ENCODE measurements at places on chromosomes 3 and 15.

DNA sequence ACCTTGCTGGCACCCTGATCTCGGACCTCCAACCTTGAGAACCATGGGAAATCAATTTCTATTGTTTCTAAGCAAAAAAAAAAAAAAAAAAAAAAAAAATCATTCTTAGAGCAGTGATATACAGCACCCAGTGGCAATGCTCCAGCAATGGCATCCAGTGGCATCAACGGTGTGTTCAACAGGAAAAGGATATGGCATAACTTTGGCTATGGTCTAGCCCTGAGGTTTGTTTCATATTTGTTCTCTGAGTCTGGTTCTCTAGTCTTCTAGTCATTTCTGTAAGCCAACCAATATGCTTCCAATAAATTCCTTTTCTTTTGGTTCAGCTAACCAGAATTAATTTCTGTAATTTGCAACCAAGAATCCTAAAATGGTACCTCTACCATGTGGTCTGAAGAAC is 19.2 kb downstream of the DENND4A start:
- DNase-seq = no peak

- DNase-seq = no peak
These were observed 528.6 kb downstream of the TAFA4 start for GRCh38 chr3:68403741-68404140.

GRCh38 chr15:66855041-66855440 is 153.0 kb downstream of the SMAD6 start:
- no peak for DNase-seq

GRCh38 chr3:131786386-131786785 is 248.4 kb downstream of the CPNE4 start:
- no peak for DNase-seq

- DNase-seq = no peak
These were observed 689.0 kb downstream of the NTRK3 start for GRCh38 chr15:87567406-87568030.

DNA sequence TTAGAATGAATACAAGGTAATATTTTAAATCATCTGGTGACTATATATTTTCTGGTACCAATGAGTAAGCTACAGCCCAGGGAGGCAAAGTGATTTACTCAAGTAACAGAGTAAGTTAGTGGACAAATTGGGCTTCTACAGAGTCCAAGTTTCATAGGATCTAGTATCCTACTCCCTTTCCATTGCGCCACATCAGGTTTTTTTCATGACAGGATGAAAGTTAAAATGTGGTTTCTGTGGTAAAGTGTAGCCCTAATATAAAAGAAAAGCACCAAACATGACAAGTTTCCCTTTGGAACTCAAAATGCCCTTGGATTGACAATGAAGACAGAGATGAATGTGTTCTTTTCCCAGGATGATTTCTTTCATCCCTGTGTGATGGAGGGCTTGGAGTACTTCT is 350.8 kb upstream of the ZNF385D start:
- no peak for DNase-seq

DNA sequence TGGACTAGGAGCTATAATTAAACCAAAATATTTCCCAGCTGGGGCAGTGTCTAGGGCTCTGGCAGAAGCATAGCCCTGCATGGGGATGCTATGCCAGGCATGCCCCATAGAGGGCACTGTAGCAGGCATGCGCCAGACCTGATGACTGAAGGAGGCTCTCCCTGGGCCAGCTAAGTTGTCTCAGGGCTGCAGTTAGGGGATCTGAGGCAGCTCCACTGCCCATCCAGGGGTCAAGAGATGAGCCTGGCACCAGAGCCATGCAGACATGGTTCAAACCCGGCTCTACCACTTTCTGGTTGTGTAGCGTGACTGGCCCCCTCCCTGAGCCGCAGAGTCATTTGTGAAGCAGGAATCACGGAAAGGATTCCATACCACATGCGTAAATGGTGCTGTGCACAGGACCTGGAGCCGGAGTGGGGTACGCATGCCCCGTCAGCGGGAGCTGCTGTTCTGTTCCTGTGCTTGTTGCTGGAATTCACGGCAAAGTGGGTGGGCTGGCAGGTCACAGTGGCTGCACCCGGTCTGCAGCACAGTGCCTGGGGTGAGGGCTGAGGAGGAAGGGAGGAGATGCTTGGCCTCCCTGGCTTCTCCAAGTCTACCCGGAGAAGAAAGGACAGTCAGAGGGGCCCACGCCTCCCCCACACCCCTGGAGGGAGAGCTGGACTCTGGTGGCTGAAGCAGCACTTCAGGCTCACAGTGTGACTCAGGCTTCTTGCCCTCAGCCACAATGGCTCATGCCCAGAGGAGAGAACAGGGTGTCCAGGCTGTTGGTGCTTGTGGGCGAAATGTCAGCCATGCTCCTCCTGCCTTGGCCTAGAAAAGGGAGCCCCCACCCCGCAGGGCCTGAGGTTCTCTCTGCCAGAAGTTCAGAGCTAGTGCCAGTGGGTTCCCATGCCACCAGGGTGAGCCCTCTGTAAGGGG is 43.1 kb downstream of the DNASE1L3 start:
- peak; percentile 82 for DNase-seq

GRCh38 chr3:135243616-135244015 is 448.6 kb downstream of the EPHB1 start:
- no peak for DNase-seq
